Ascending aorta (tissue), 2 donors: ENCODE measurements at places on chromosomes 6 and 20.

- no peak for DNase-seq
Measured at GRCh38 chr6:124676033-124676432, 286.2 kb upstream of the RNF217 start.

GRCh38 chr6:25692472-25692871 lies 40.5 kb downstream of the SCGN start:
- DNase-seq: no peak

DNA sequence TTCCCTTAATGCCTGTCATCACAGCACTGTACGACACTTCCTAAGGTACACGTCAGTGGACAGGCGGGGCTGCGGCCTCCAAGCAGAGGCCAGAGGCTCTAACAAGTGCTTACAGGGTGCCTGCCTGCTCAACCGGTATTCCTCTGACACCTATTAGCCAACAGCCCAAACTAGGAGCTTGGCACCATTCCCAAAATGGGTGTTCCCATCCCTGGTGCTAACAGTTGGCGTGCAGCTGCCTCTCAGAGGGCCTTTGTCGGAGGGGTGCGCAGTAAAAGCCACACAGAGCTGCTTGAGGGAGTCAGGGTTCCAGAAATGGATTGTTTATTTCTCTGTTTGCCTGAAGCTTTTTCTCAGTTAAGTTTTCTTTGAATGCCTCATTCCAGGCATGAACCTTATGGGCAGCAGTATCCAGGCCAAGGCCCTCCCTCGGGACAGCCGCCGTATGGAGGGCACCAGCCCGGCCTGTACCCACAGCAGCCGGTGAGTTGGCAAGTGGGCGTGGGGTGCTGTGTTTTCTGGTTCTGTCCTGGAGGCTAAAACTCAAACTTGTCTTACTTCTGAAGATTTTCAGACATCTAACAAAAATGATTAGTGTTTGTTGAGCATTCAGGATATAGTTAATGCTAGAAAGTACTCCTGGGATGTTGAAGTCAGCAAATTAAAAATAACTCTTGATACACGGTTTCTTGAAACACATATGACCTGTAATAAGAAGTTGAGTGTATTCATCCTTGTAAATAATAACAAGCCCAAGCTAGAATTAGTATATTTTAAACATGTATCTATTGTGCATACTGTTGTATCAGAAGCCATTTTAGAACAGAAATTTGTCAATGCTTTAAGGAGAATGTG lies 124.7 kb downstream of the TMEM242 start:
- DNase-seq: peak; percentile 67

GRCh38 chr6:53353624-53354023 lies 4.9 kb upstream of the ELOVL5 start:
- no peak for DNase-seq

GRCh38 chr6:30207619-30208295 lies 5.4 kb downstream of the TRIM26 start:
- no peak for DNase-seq

- no peak for DNase-seq
Measured at GRCh38 chr20:36231331-36231730, 4.9 kb upstream of the AAR2 start.

- no peak for DNase-seq
Measured at GRCh38 chr20:64077541-64077875, 1.8 kb downstream of the RGS19 start.

DNA sequence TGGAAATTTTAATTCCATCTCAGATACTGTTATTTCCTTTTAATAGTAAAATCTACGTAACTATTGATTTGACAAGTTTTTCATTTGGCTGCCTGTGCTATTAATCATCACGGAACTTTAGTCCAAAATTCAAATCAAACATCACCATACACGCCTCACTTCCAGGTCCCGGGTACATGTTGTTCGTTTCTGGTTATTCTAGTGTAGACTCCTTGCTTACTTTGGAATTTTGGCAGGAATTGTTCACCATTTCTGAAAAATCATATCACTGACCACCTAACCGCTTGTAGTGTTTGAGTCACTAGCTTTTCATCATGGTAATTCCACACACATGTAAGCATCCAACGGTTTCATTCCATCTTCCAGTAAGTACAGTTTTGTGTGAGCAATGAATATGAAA lies 98.0 kb upstream of the NHSL1 start:
- no peak for DNase-seq

DNA sequence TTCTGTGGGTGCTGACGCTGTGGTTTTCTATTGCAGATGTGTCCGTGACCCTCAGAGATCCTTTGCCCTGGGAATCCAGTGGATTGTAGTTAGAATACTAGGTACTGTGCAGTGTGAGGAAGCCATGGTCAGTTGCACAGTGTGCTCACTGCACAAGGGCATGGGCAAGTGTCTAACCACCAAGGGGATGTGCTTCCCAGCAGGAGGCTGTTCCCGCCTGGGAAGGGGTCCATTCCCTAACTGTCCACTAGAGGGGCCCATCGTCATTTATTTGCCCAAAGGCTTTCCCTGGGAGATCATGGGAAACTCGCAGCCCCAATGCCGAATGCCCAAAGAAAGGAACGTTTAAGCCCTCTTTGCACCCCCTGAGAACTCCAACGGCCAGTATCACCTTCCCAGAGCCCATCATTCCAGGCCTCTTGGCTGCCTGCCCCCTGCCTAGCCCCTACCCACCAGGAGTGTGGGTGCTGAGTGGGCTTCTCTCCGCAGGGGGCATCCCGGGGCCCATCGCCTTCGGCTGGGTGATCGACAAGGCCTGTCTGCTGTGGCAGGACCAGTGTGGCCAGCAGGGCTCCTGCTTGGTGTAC lies 26.2 kb downstream of the SLCO4A1 start:
- DNase-seq: peak; percentile 78

GRCh38 chr6:42790549-42791181 lies 8.8 kb downstream of the BICRAL start:
- DNase-seq: no peak

DNA sequence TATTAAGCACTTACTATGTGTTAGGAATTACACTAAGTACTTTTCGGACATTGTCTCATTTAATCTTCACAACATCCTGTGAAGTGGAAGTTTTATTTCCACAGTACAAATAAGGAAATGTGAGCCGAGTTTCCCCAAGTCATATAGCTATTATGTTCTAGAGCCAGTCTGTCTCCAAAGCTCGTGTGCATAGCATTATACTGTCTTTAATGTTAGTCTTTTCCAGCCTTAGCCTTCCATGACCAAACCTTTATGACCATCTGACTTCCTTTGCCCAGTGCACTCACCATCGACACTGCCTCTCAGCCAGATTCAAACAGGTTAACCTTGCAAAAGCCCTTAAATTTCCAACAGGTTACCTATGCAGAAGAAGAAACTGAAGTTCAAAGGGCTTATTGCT lies 55.7 kb downstream of the PKIB start:
- no peak for DNase-seq

GRCh38 chr6:75081047-75081446 lies 124.8 kb downstream of the COL12A1 start:
- DNase-seq: no peak

- DNase-seq: no peak
Measured at GRCh38 chr20:3652676-3653596, 10.3 kb downstream of the GFRA4 start.

DNA sequence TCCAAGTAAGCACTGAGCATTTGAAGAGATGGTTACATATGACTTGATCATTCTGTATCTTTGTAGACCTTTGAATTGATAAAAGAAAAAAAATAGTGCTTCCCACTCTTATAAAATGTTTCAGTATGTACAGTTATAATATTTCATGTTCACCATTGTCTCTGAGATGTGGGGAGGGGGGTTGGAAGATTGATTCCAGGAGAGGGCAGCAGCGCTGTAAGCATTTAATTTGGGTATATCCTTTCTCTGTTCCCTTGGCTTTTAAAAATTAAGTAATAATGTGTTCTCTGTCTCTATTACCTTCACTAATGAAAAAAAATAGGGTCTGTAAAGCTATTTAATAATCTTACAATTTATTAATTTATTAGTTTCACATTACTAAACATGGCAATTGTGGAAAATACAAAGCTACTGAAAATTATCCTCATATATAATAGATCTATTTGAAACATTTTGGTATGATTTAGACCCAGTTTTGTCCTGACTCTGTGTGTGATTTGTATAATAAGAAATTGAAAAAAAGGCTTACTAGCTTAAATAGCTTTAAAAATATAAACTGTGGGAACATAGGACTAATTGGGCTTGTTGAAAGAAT lies 341.2 kb downstream of the CDKAL1 start:
- DNase-seq: no peak

GRCh38 chr6:122472022-122472340 lies 374 bp upstream of the SERINC1 start:
- no peak for DNase-seq

DNA sequence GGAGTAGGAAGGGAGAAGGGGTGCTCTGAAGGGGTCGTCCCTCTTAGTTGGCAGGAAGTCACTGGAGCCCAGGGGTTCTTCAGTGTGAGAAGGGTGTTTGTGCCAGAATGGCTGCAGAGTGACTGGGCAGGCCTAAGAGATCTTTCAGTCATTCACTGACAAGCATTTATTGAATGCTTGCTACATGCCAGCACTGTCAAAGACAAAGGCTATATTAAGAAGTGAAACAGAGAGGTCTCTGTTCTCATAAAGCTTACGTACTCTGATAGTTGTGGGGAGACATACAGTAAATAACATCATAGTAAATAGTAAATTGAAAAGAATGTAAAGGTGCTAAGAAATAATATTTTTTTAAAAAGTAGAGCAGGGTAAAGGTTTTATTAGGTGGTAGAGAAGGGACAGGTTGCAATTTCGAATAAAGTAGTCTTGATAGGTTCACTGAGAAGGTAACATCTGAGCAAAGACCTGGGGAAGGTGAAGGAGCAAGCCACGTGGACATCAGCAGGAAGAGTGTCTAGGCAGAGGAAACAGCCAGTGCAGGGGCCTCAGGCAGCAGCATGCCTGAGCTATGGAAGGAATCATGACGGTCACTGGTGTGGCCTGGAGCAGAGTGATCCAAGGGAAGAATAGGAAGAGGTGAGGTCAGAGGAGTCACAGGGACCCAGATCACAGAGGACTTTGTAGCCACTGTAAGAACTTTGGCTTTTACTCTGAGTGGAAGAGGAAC lies 36.3 kb upstream of the RNF8 start:
- DNase-seq: no peak

- DNase-seq: no peak
Measured at GRCh38 chr20:5327356-5327755, 10.6 kb upstream of the PROKR2 start.

DNA sequence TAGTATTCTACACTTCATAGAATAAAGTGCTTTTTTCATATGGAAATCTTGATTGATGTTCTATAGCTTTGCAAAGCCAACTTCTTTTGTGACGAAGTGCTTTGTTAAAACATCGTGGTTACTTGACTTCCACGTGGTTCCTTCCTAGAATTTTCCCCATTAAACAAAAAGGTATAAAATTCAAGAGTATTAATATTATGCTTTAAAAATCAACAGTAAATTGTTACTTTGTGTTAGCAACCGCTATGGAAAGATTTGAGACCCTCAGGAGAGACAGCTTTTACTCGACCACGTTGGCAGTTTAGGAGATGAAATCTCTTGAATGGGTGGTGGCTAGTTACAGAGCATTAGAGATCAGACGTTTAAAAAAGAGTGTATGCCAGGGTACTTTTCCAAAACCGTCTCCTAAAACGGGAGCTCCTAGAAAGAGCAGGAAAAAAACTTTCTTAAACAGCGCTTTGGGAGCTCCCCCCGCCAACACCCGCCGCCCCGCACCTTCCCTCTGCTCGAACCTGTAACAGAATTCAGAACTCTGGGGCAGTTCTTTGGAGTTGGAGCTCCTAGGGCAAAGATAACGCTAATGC lies 920 bp downstream of the GJA1 start:
- DNase-seq: no peak

DNA sequence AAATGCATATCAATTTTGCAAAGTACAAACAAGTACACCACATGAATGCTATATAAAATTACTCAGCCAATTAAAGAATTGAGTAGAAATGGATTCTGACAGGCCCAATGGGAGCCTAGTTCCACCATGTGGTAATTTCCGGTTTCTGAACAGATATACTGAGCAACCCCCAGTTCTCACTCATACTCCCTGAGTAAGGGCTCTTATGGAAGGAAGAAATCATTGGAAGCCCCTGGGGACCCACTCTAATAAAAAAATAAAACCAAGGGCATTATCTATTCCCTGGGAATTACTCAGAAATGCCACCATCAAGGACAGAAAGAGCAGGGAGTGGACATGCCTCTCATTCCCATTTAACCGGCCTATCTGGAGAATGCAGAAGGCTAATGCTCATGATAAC lies 34.6 kb downstream of the STX7 start:
- no peak for DNase-seq

GRCh38 chr6:21733311-21733710 lies 139.8 kb downstream of the SOX4 start:
- DNase-seq: no peak

- no peak for DNase-seq
Measured at GRCh38 chr6:43900916-43901732, 131.1 kb downstream of the VEGFA start.

- DNase-seq: no peak
Measured at GRCh38 chr20:46797206-46797605, 87.8 kb downstream of the SLC2A10 start.

DNA sequence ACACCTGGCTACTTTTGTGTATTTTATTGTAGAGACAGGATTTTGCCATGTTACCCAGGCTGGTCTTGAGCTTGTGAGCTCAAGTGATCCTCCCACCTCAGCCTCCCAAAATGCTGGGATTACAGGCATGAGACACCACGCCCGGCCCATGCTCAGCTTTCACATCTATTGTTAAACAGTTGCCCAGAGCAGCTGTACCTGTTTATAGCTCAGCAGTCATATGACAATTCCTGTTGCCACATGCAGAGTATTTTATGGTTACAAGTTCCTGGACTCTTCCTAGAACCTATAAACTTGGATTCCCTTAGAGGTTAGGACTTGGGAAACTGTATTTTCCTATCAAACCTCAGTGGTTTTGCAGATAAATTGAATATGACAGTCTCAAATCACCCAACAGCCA lies 188.3 kb upstream of the KCNG1 start:
- no peak for DNase-seq

DNA sequence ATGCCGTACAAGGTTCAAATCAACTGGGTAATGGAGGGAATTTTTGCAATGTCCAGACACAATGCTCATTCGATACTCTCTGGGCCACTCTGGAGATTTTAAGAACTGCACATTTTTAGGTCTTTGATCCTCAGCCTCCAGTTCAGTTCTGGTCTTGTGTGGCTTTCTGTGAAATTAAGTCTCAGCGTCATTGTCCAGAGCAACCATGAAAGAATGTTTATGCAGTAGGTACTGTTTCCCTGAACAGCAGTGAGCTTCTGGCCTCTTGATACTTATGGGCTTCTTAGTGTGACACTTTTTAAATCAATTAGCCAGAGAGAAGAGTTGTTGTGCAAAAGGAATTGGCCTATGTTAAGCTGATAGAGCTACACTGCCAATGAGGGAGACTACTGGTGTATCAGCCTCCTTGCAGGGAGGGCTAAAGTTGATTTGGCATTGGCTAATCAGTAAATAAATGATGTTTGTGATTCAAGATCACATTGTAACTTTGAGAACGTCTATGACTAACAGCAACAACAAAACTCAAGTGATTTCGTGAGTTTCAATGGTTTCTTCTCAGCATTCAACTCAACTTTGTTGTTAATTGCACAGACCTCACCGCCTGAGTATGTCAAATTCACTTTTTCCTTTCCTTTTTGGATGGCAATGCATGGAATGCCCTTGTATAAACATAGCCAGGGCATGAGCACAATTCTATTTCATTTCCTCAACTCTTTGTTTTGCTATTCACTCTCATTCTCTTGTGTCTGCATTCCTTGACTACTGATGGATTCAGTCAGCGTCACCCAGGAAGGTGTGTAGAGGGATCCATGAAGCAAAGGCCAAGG lies 85.1 kb downstream of the GJA1 start:
- DNase-seq: peak; percentile 73

GRCh38 chr6:27130668-27131428 lies 116.7 kb upstream of the PRSS16 start:
- DNase-seq: no peak

- no peak for DNase-seq
Measured at GRCh38 chr6:152093711-152094110, 286.2 kb downstream of the ESR1 start.
